GM23248 (cell line): ENCODE measurements at places on chromosomes 12 and 14. TPM values are rescaled to one million over a fixed set of nuclear protein-coding genes. Genes with fewer than 3 reads are reported as not detected.

Gene TDRD9
- total RNA-seq = not detected in 2 replicates

Gene TNFRSF1A
- total RNA-seq = 247 and 343 TPM in 2 replicates

Gene GLT1D1
- total RNA-seq = not detected in 2 replicates

- no peaks in the 10 kb centered on the region for H3K27me3 ChIP-seq
- no peak for DNase-seq
- H3K27ac ChIP-seq = no peak overlapping the region
- H3K4me3 ChIP-seq = no peak overlapping the region
- peaks cover 2% of the 10 kb centered on the region; the same call in 1 of the 2 replicates for H3K4me1 ChIP-seq
- H3K36me3 ChIP-seq = no peaks in the 10 kb centered on the region
Observed at GRCh38 chr12:98519257-98519907, 4.0 kb downstream of the TMPO start.

GRCh38 chr12:106074361-106074705 lies 64.4 kb downstream of the NUAK1 start:
- H3K27ac ChIP-seq = no peak overlapping the region; the same call in 1 of the 2 replicates
- H3K4me3 ChIP-seq = no peak overlapping the region
- DNase-seq = peak; percentile 43

- H3K36me3 ChIP-seq = no peaks in the 10 kb centered on the region; the same call in 1 of the 2 replicates
- no peak overlapping the region for H3K27ac ChIP-seq
- no peak overlapping the region for H3K4me3 ChIP-seq
- no peaks in the 10 kb centered on the region for H3K27me3 ChIP-seq
- peak; percentile 58 for DNase-seq
Observed at GRCh38 chr12:77202457-77203060, 137.2 kb upstream of the E2F7 start.

GRCh38 chr12:89991807-89992590 lies 283.4 kb upstream of the ATP2B1 start:
- H3K36me3 ChIP-seq = no peaks in the 10 kb centered on the region
- no peaks in the 10 kb centered on the region for H3K27me3 ChIP-seq
- H3K4me1 ChIP-seq = 0 out of 2 replicates have a peak, but pooled peaks cover 6% of the 10 kb centered on the region
- no peak for DNase-seq
- no peak overlapping the region for H3K27ac ChIP-seq

DNA sequence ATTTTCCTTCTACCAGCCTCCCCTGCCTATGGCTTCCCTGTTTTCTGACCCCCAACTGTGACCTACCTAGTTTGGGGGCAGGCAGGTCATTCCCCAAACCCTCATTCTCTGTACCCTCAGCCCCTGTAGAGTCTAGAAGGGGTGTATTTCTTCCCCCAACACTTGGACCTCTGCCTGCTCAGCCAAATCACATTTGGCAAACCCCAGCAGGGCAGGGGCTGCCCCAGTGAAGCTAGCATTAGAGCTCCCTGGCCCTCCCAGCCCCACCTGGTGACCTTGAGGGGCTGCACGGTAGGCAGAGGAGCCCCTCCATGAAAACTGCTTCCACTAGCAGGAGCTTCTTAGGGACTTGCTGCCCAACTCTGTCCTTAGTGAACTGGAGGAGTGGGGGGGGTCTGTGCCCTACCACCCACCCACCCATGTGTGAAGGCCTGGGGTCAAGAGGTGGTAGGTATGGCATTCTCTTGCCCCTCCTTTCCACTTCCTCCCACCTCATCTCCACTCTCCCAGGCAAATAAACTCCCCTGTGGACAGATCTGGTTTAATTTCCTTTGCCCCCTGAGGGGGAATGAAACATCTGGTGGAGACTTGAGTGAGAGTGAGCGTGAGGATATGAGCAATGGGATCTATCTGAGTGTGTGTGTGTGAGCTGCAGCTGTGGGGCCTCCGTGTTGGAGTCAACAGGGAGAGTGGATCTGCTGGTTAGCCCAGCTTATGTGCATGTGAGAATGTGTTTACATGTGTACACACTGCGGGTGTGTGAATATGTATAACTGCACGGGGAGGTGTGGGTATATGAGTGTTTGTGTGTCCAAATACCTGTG lies 1.6 kb downstream of the NXPH4 start:
- peak; percentile 64 for DNase-seq
- no peak overlapping the region for H3K4me3 ChIP-seq
- H3K27me3 ChIP-seq = peaks cover 17% of the 10 kb centered on the region
- H3K36me3 ChIP-seq = peaks cover 5% of the 10 kb centered on the region; the same call in 1 of the 2 replicates
- peaks cover 5% of the 10 kb centered on the region; the same call in 1 of the 2 replicates for H3K4me1 ChIP-seq
